Activated CD8-positive, alpha-beta memory T cell treated with anti-CD3 and anti-CD28 coated beads for 48 hours (primary cell): ENCODE measurements at places on chromosomes 5 and 9.

DNA sequence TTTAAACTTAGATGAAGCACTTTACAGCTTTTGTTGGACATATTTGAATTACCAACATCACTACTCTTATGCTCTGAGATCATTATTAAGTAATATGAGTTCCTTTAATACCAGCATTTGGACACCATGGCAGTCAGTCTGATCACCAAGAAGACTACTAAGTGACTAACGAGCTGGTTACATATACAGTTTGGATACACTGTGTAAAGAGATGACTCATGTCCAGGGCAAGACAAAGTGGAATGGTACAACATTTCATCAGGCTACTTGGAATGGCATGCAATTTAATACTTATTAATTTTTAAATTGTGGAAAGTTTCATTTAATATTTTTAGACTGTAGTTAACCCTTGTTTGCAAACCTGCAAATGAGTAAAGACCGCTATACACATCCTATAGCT, 237.4 kb upstream of the PRDM9 start:
- no peak for DNase-seq

- no peak for DNase-seq
These were observed 154.0 kb downstream of the OLFM1 start for GRCh38 chr9:135241381-135242048.

- no peak for DNase-seq
These were observed 263.3 kb downstream of the GADD45G start for GRCh38 chr9:89868100-89868499.

GRCh38 chr5:10675177-10675700, 85.8 kb downstream of the DAP start:
- no peak for DNase-seq

DNA sequence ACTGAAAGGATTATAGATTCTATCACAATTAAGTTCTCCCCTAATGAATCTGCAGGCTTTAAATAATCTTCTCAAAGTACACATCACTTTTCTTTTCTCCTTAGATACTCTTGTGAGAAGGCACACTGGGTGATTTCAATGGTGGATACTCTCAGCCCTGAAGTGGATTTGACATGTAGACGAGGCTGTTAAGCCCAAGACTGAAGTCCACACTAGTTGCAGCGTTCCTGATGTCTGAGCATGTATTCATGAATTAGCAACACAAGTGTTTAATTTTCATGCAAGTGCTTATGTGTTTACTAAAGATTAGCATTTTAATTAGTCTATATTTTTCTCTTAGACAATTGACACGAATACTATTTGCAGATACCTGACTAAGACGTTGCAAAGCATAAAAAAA, 218.9 kb downstream of the TMEM161B start:
- no peak for DNase-seq

DNA sequence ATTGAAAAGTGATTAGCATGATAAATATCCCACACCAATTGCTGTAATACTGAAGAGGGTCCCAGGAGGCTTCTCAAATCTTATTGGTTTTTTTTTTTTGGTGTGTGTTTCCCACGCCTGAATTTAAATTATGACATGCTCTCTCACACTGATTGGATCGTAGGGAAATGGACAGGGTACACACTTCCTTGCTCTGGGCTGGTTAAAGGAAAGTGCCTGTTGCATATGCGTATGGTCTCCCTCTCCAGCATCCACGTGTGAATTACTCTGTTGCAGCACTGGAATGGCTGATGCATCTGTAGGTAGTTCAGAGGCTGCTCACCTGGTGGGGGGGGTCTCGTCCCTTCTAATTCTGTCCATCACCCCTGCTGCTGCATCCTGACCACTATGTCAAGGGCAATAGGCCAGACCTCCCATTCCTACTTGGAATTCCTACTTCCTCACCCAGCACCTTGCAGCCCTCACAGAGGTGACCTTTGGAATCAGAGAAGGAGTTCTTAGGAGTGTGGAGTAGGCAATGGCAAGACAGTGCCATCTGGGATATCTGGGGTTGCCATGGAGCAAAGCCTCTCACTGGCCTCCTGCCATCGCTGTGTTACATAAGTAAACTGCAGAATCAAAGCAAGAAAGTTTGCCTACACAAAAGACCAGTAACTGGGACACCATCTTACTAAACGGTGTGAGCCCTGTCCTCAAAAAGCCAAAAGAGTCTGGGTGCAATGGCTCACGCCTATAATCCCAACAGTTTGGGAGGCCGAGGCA, 71.4 kb upstream of the FBXW11 start:
- no peak for DNase-seq
